Mucosa of gallbladder (tissue), 1 donor: ENCODE measurements at places on chromosomes 7 and 10. TPM values are rescaled to one million over a fixed set of nuclear protein-coding genes. Genes with fewer than 3 reads are reported as not detected.

The LEP gene
- not detected for total RNA-seq

The PTN gene
- total RNA-seq: 39.3 TPM

The C7orf57 gene
- not detected for total RNA-seq

The IGFBP1 gene
- total RNA-seq: 0.20 TPM

The PAOX gene
- 9.4 TPM for total RNA-seq

DNA sequence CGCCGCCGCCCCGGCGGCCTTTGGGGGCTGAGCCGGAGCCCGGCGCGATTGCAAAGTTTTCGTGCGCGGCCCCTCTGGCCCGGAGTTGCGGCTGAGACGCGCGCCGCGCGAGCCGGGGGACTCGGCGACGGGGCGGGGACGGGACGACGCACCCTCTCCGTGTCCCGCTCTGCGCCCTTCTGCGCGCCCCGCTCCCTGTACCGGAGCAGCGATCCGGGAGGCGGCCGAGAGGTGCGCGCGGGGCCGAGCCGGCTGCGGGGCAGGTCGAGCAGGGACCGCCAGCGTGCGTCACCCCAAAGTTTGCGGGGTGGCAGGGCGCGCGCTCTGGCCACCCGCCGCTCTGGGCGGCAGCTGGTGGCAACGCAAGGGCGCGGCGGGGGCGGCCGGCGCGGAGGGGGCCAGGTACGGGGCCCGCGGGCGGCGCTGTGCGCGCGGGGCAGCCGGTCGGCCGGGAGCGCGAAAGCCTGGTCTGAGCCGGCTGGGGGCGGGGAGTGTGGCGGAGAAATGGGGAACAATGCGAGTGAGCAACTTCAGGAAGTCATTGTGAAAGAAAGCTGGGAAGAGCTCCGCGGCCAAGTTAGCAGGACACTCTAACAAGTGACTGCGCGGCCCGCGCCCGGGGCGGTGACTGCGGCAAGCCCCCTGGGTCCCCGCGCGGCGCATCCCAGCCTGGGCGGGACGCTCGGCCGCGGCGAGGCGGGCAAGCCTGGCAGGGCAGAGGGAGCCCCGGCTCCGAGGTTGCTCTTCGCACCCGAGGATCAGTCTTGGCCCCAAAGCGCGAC, at the start of gene IKZF1:
Gene IKZF1, plus strand, starts transcription at position 588 of the 782 bp plus-strand sequence. CDS start 14,346 bp downstream, outside the sequence.
- peak; percentile 52 for DNase-seq

DNA sequence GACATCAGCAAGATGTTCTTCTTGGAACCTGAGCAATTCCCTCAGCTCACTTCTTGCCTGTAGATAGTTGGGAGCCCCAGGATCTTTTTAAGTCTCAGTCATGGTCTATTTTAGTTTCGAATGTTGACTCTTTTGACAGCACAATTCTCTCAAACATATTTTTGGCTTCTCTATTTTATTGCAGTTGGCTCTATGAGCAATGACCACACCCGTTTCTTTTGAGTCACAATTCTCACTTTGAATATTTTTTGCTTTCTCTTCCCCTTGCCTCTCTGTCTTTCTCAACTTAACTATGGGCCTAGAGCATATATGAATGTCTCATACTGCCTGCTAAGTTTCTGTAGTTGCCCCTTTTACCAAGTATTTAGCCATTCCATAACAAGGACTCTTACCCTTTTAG, 222.8 kb downstream of the PTN start:
- no peak for DNase-seq

GRCh38 chr7:143479055-143479766, 1.5 kb downstream of the TAS2R41 start:
- no peak for DNase-seq
